ENCODE measurements at places on chromosomes 7 and 10. TPM values are rescaled to one million over a fixed set of nuclear protein-coding genes. Genes with fewer than 3 reads are reported as not detected.

The SORBS1 gene
- total RNA-seq: 2.1 TPM

GRCh38 chr10:65197935-65198334, 1676.7 kb downstream of the REEP3 start:
- no peak for DNase-seq

- no peak for DNase-seq
These were observed 5.4 kb downstream of the HECW1 start for GRCh38 chr7:43117861-43118260.

The FAM180A gene
- total RNA-seq: 6.4 TPM

The RGR gene
- total RNA-seq: not detected

The ODAD2 gene
- total RNA-seq: not detected

DNA sequence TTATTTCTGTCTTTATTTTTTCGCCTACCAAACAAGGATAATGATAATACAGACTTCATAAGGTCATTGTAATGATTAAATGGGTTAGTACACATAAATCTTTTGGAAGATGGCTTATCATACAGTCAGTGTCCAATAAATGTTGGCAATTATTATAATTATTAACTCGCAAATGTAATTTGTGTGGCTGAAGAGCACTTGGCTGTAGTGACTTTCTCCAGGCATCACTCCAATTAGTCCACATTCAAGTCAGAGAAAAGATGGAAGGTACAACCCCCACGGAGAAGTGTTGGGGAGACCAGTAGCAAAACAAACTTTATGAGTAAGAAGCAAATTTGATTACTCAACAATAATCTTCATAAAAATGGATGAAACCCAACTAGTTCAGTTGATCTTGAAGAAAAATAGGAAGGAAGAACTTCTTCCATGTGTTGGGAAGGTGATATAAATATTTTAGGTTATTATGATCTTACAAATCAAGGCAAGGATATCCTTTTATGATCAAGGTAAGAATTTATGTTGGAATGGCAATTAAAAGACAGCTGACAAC, 5.1 kb downstream of the AOAH start:
- no peak for DNase-seq

All from RPMI7951 (cell line).